ENCODE measurements at places on chromosomes 3 and 15.

DNA sequence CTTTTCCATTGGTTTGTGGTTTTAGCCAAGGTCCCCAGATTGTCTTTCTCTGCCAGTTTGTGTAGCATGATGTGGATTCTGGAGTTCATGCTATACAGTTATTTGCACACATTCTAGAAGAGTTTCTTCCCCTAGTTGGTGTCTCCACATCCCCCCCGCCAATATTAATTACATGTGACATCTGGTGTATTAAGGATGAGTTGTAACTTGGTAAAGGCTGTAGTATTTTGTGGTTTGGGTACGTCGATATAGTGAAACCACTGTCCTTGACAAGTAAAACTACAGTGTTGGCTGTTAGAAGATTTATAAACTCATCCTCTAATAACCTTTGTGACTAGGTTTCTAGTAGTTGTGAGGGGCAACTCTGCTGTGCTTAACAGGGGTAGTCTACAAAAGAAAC, 23.7 kb upstream of the P4HTM start:
- no peak for DNase-seq

DNA sequence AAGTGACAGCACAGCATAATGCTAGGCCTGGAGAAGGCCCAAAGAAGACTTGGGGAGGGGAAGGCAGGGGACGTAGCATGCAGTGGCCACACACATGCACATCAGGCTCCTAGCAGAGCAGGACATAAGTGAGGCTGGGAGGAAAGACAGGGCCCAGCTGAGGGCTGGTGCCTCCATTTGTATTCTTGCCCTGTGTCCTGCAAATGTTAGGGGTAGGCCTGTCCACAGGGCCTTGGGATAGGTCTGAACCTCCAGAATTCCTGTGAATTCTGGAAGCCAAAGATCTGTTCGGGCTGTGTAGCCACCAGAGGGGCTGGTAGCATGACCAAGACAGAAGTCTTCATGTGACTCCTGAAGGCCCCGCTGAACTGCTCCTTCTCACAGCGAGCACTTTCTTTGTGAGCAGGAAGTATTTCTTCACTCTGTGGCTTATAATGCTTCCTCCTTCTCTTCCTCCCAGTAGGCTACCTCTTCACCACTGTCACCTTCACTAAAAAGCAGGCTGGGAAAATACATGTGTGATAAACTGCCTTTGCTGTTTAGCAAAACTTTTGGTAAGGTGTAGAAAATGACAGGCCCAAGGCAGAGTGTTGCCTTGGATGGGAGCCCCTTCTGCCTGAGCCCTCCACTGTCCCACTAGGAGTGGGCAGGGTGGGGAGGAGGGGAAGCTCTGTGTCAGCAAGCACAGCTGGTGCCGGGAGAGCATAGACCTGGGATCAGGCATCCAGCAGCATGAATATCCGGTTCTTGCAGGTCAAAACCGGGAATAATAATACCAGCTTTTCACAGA, 8.4 kb downstream of the CERS3 start:
- DNase-seq, result no peak

GRCh38 chr3:59364496-59364895, 314.7 kb upstream of the CFAP20DC start:
- DNase-seq, result no peak

DNA sequence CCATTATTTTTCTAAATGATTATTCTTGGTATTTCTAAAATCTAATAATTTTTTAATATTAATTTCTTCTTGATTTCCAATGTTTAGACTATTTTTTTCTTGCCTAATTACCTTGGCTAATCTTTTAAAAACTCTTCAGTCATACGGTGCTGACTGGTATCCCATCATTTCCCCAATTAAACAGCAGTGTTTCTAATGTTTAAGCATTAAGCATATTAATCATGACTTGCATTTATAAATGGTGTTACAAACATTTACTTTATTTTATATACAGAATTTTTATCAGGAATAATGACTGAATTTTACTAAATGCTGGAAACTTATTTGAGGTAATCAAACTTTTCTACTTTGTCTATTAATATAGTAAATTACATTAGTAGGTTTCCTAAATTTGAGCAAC, 199.3 kb downstream of the ADAMTSL3 start:
- no peak for DNase-seq

- DNase-seq, result no peak
Observed at GRCh38 chr15:42737529-42738328, 801 bp upstream of the CDAN1 start.

DNA sequence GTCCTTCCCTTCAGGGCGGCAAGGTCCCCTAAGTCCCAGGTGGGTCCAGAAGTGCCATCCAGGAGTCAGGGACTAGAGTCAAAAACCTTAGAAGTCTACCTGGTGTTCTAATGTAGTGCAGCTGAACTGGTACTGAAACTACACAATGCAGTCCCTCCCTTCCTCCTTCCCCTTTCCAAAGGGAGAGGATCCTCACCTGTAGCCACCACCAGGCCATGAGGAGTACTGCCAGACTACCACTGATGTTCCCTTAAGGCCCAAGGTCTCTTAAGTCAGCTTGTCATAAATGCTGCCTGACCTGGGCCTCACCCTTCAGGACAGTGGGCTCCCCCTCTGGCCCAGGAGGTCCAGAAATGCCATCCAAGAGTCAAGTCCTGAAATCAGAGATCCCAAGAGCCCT, 98.9 kb downstream of the ULK4 start:
- DNase-seq, result no peak

DNA sequence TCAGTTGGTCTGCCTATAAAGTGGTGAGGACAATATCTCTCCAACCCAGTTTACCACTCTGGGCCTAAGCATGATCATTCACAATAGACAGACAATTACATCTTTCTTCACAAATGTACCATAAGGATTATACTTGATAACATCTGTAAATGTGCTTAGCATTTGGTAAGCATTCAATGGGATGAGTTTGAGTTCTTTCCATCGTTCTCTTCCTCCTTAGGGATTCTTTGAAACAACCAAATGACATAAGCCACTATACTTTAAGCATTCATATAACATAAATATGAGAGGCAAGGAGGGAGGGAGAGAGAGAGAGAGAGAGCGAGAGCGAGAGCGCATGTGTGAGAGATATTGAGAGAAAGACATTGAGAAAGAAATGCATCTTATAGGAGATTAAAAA, 303.3 kb upstream of the CBLB start:
- DNase-seq, result no peak

DNA sequence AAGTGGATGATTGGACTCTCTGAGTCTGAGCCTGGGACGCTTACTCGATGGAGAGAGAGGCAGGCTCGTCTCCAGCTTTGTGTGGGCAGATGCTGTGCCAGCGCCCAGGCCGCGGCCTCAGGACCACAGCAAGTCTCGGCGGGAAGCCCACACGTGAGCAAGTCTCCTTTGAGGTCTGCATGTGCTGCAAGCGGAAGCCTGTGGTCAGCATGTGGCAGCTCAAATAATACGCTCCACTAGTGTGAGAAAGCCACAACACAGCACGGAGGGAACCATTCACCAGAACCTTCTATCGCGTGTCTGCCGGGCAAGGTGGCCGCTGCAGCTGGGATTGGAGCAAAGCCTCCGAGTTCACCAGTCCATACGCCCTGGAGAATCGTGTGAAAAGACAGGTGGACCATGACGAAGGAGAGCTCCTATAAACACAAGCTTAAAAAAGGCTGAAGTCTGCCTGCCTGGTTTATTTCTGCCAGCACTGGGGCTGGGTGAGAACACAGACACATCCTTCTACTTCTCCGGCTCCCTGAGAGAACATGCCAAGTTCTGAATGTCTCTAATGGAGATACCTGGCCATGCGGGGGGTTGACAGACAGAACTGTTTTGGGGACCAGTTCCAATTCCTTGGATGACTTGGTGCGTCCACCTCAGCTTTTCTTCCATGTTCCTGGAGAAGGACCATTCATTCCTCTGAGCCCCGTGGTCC, 82.0 kb upstream of the LRIG1 start:
- peak; percentile 8 for DNase-seq

- DNase-seq, result no peak
Observed at GRCh38 chr3:33034601-33035000, 62.3 kb downstream of the GLB1 start.

GRCh38 chr3:36373084-36373483, 7.2 kb upstream of the STAC start:
- no peak for DNase-seq

- no peak for DNase-seq
Observed at GRCh38 chr3:143654906-143655305, 193.4 kb downstream of the SLC9A9 start.

DNA sequence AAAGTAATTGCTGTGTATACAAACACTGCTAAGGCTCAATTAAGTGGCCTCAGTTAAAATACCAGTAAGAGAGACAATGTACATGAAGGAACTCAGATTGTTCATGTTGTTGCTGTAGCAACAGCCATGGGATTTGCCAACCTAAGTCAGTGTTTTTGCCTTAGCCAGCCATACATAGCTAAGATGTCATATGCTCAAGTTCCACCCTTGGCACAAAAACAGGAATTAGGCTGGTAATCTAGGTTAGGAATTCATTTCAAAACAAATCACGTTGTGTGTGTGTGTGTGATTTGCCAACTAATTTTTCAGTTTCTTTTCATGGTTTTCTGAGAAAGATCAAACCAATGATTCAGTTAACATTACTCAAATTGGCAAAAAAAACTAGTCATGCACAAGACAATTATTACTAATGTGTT, 143.7 kb upstream of the KCNMB2 start:
- no peak for DNase-seq

- no peak for DNase-seq
Observed at GRCh38 chr3:174251681-174252080, 607.5 kb upstream of the NAALADL2 start.

DNA sequence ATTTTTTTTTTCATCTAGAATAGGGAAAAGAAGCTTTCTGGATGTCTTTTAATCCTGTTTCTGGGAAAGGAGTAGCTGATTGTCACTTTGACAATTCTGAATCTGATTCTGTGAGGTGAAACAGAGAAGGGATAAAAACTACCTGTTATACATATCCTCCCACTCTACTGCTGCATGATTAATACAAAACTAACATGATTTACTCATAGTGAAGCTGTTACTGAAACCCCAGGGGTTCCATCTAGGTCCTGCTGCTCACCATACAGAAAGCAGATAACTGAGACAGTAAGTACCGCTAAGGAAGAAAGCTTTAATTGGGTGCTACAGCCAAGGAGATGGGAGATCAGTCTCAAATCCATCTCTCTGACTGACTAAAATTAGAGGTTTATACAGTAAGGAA, 610.9 kb upstream of the ALCAM start:
- no peak for DNase-seq

DNA sequence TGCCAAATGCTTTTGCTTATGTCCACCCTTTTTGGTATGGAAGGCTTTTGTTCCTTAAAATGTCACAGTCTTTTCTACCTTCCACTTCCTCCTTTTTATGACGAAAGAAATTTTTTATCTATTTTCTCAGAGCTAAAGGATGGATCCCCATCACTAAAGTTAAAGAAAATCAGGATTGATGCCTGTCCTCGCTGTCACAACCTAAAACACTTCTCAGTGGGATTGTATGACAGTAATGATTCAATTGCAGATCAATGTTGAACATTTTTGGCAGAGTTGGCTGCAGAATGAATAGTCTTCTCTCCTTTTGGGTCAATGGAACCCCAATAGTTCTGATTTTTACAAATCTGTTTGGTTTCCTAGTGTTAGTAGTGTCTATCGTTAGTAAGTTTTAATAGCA, 549.8 kb upstream of the ROBO2 start:
- DNase-seq, result no peak
